Stimulated activated CD4-positive, alpha-beta T cell treated with anti-CD3 and anti-CD28 coated beads, Interleukin-1b, Interleukin-23, amount 100 ng/mL, for 1 hour (primary cell): ENCODE measurements at places on chromosomes 4 and X.

DNA sequence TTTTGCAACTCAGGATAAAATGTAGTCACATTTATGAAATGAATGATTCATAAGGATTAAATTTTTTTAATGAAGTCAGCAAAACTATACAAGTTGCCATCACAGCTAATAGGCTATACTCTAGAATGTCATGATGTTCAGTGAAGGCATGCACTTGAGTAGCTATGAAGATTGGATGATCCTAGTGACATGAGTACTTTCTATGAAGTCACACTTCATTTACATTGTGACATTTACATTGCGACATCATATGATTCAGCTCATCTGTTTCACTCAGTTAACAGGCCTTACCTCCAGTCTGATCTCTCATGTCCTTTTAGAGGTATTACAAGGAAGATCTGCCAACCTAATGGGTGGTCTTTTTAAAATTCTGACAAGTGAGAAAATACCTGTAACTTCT is 82.7 kb upstream of the FGF13 start:
- no peak for DNase-seq

GRCh38 chr4:53782458-53782845 is 191.2 kb upstream of the LNX1 start:
- DNase-seq = no peak

DNA sequence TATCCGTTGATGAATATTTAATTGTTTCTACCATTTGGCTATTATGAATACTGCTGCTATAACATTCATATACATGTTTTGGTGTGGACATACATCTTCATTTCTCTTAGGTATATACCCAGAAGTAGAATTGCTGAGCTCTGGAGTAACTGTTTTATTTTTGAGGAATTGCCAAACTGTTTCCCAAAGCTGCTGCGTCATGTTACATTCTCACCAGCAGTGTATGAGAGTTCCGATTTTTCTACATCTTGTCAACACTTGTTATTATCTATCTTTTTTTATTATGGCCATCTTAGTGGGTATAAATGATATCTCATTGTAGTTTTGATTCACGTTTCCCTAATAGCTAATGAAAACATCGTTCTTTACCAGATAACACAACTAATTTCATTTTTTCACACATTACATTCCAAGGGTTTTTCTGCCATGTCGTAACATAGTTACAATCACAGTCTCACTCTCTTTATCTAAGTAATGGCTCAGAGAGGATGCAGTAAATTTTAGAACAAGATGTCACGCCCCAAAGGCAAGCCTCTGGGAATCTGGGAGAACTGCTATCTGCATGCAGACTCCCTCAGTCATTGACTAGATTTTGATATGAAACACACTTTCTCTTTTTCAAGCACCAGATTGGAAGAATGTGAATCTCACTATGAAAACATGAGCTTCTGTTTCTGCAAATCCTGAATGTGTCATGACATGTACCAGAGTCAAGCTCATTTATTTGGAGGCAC is 10.3 kb downstream of the ARHGAP6 start:
- no peak for DNase-seq

DNA sequence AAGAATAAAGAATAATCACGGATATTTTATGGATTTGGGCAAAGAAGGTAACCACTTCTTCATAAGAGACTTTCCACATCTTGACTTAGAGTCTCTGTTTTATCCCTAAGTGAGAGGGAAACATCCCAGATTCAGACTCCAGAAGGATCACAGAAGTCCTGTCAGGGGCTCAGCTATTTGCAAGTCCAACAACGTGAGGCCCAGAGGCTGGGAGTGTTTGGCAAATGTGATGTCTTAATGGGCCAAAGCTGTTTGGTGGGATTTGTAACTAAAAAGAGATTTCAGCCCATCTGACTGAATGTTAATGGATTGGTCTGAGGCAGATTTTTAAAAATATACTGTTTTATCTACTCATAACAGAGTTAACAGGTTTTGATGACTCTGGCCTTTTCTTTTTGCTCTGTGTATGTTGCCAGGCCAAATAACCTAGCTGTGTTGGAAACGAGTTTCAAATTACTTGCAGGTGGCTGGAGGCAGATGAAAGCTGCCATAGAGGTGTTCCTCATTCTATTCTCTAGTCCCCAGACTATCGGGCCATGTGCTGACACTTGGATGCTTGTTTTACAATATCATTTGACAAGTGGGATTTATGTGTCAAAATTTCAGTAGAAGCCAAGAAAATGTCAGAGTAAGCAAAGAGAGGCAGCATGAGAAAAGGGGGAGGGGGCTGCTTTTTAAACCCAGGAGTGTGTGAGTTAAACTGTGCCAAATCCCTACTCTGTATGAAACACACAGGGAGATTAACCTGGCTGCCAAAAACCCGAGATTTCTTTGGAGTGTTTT is 330.9 kb downstream of the DCHS2 start:
- DNase-seq = no peak

GRCh38 chrX:39975101-39975925 is 122.4 kb downstream of the BCOR start:
- DNase-seq = no peak

GRCh38 chr4:137956256-137956655 is 285.9 kb downstream of the SLC7A11 start:
- no peak for DNase-seq

GRCh38 chrX:39487166-39487968 is 610.4 kb downstream of the BCOR start:
- DNase-seq = no peak

- DNase-seq = no peak
Observed at GRCh38 chr4:45841791-45842190, 282.1 kb downstream of the GABRG1 start.

- DNase-seq = no peak
Observed at GRCh38 chrX:152824841-152825374, 5.6 kb downstream of the CETN2 start.

DNA sequence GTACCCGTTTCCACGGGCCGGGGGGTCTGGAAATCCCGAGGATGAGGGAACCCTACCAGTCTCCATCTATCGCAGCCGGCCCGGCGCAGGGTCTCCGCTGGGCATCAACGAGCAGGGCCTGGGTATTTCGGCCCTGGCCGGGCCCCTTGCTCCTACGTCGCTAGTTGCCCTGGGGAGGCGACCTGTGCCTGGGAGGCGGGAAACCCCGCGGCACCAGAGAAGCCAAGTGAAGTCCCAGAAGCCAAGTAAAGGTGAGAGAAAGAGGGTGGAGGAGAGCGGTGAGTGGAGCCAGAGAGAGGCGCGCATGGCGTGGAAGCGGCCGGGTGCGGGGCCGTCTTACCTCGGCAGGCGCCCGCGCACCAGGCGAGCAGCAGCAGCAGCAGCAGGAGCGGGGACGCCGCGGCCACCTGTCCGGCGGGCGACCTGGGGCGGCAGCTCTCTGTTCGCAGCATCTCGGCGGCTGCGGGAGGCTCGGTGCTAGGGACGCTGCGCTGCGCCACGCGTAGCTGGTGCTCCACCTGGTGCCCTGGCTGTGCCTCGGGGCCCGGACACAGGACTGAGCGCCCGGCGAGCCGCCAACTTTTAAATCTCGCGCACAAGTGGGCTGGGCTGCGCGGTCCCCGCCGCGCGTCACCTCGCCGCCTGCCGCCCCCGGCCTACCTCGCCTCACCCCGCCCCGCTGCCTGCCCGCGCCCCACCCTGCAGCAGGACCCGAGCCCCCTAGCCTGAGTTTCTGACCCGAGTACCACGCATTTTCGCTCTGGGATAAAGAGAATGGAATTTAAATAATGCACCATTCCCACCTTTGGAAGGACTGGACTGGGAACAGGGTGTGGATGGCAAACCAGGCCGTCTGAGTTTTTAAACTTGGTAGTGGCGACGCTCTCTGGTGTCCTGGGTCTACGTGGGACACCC is at the start of gene NMU:
NMU (minus strand) TSS at position 558 of the 915 bp plus-strand sequence; CDS start at position 452, 106 bp downstream.
- DNase-seq = no peak

DNA sequence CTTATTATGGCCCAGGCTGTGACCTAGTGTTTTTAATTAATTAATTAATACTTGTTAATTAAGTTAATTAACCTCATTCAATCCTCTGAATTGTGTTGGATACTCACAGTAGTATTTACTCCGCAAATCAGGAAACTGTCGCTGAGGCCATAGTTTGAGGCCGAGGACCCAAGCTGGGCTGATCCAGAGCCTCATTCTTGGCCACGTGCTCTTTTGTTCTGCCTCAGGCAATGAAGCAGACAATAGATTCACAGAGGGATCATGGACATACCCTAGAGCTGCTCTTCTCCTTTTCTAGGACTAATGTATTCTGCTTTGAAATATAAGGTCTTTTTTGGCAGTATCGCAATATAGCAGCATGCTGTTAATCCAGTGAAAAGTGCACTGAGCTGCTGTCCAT is 24.0 kb upstream of the SNCA start:
- DNase-seq = no peak

DNA sequence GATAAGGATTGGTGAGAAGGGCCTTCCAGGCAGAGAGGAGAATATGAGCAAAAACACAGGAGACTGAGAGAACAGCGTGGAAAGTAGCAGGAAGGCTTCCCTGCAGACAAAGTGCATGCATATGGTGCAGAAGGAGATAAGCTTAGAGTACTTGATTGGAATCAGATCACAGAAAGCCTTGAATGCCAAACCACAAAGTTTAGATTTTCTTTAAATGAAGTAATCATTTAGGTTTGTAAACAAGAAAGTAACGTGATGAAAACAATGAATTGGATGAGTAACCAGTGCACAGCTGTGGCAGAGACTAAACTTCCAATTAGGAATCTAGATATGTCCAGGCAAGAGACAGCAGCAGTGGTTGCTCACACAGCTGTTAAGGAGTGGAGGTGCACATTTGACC is 83.8 kb upstream of the C1QTNF7 start:
- no peak for DNase-seq

DNA sequence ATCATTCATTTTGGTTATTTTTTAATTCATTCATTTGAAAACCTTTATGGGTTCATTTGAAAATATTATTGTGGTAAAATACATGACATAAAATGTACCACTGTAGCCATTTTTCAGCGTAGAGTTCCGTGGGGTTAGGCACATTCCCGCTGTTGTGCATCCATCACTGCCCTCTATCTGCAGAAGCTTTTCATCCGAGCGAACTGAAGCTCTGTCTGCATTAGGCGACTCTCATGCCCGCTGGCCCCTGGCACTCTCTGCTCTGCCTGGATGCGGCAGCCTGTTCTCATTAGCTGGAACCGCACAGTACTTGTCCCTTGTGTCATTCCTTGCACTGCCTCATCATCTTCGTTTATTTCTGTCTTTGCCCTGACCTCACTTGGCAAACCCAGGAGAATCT is 17.5 kb downstream of the CFAP99 start:
- no peak for DNase-seq

DNA sequence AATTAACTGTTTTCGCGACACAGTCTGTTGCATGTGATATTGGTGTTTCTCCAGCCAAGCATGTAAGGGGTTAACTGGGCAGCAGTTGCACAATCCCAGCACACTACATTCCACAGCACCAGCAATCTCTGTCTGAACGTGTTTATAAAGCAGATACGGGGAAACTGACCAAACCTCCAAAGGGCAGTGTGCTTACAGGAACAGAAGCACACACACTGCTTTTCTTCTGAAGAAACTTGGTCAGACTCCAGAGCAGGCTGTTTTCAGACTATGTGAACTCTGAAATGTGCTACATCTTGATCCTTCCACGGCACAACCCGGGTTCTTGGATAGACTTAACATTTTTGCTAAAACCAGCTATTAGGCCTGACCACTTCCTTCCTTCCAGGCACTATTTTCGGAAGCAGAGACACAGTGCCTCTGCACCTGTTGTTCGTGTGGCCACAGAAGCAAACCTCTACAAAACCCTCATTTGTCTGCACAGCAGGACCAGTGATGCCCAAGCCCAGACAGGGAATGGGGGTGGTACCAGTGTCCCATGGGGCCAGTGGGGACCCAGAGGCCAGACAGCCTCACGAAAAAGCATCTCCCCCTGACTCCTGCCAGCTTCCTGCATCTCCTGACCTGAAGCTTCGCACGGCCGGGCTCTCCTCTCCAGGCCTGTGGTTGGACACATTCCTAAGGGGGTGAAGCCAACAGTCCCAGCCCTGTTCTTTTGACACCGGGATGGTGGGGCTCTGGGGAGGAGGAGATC is 90.1 kb downstream of the IRF2 start:
- DNase-seq = no peak

DNA sequence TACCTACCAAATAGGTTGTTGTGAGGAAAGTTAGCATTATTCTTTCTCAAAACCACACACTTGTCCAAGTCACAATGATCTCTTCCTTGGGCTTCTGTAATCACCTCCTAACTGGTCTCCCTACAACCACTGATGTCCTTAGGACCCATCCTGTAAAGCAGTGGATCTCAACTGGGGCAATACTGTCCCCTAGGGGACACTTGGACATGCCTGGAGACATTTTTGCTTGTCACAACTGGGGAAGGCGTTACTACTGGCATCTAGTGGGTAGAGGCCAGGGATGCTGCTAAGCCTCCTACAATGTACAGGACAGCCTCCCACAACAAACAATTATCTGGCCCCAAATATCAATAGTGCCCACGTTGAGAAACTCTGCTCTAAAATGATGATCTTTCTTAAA is 118.7 kb upstream of the AP1S2 start:
- DNase-seq = no peak

DNA sequence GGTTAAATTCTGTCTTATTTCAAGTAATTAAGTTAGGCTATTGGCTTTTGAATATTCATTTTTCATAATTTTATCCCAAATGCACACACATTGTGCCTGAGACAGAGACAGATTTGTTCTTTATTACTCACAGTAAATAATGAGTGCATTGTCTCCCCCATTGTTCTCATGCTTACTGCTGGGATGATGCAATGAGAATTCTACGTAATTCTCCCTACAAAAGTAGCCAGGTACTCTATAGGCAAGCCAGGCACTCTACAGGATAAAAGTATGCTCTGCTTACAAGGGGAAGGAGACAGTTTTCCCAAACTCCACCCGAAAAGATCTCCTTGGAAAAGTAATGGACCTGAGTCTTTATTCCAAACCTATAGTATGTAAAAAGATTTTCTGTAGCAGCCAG is 1890.7 kb upstream of the PCDH10 start:
- DNase-seq = no peak

- DNase-seq = no peak
Observed at GRCh38 chr4:2742823-2743517, 13.2 kb downstream of the TNIP2 start.

GRCh38 chrX:109619771-109620170 is 5.2 kb downstream of the KCNE5 start:
- no peak for DNase-seq

- no peak for DNase-seq
Observed at GRCh38 chr4:20395160-20395773, 143.6 kb downstream of the SLIT2 start.
